Fibroblast of the aortic adventitia (primary cell): ENCODE measurements at places on chromosomes 2 and 18. TPM values are rescaled to one million over a fixed set of nuclear protein-coding genes. Genes with fewer than 3 reads are reported as not detected.

The CHRNG gene
- total RNA-seq: not detected in 2 replicates

The CCDC74A gene
- total RNA-seq: 15.1 and 34.4 TPM in 2 replicates

The ATP8B1 gene
- total RNA-seq: 11.2 and 80.4 TPM in 2 replicates

The PJVK gene
- 1.6 and 2.3 TPM in 2 replicates for total RNA-seq

The GBX2 gene
- 0.25 TPM in 1 of 2 replicates, not detected in the other for total RNA-seq

The RNF144A gene
- 5.8 and 10.8 TPM in 2 replicates for total RNA-seq

The FAM237A gene
- not detected in 2 replicates for total RNA-seq

The OTOF gene
- not detected in 2 replicates for total RNA-seq

The AP1S3 gene
- total RNA-seq: 8.1 and 16.8 TPM in 2 replicates

The COL5A2 gene
- total RNA-seq: 133 and 671 TPM in 2 replicates

The FNDC4 gene
- total RNA-seq: 7.3 and 45.8 TPM in 2 replicates

The ALPP gene
- total RNA-seq: not detected in 2 replicates

The CCDC85A gene
- 0.45 and 1.8 TPM in 2 replicates for total RNA-seq

The TWIST2 gene
- 15.8 and 64.1 TPM in 2 replicates for total RNA-seq

The CARF gene
- total RNA-seq: 14.0 and 14.2 TPM in 2 replicates

The STRADB gene
- 47.6 and 57.6 TPM in 2 replicates for total RNA-seq

The AMER3 gene
- not detected in 2 replicates for total RNA-seq

The MAL gene
- total RNA-seq: not detected in 2 replicates

The MREG gene
- total RNA-seq: 2.2 and 2.8 TPM in 2 replicates

The ERCC3 gene
- 25.4 and 35.4 TPM in 2 replicates for total RNA-seq

The CNRIP1 gene
- 40.0 and 46.9 TPM in 2 replicates for total RNA-seq

The STK39 gene
- total RNA-seq: 8.2 and 31.0 TPM in 2 replicates

The GCG gene
- not detected in 2 replicates for total RNA-seq

The ABI2 gene
- 24.3 and 36.4 TPM in 2 replicates for total RNA-seq

The ITGA4 gene
- total RNA-seq: 8.9 and 27.6 TPM in 2 replicates

The DLGAP1 gene
- total RNA-seq: 0.90 and 1.4 TPM in 2 replicates

The AGXT gene
- not detected in 2 replicates for total RNA-seq

The DYSF gene
- 0.18 and 1.2 TPM in 2 replicates for total RNA-seq

The GPAT2 gene
- total RNA-seq: 10.2 TPM in 1 of 2 replicates, not detected in the other

The ST8SIA3 gene
- 0.08 TPM in 1 of 2 replicates, not detected in the other for total RNA-seq

The FBLN7 gene
- 3.2 and 7.8 TPM in 2 replicates for total RNA-seq

The TEKT4 gene
- not detected in 2 replicates for total RNA-seq

The DCDC2C gene
- not detected in 2 replicates for total RNA-seq

The CFC1 gene
- not detected in 2 replicates for total RNA-seq

The CDH7 gene
- total RNA-seq: not detected in 2 replicates

The ANTXR1 gene
- 31.5 and 61.5 TPM in 2 replicates for total RNA-seq

The SCYGR4 gene
- total RNA-seq: not detected in 2 replicates

The SERPINB12 gene
- not detected in 2 replicates for total RNA-seq

The CDKL4 gene
- 0.90 and 10.4 TPM in 2 replicates for total RNA-seq

The PTPRM gene
- 64.2 and 65.3 TPM in 2 replicates for total RNA-seq

The CNDP1 gene
- not detected in 2 replicates for total RNA-seq
